ENCODE measurements at places on chromosomes 16 and 17.

GRCh38 chr17:71942626-71943025, 178.2 kb upstream of the SOX9 start:
- H3K4me1 ChIP-seq, result peaks cover 4% of the 10 kb centered on the region
- no peaks in the 10 kb centered on the region for H3K27me3 ChIP-seq
- H3K36me3 ChIP-seq, result no peaks in the 10 kb centered on the region
- no peak overlapping the region for H3K4me3 ChIP-seq
- H3K27ac ChIP-seq, result no peak overlapping the region
- DNase-seq, result no peak

GRCh38 chr17:5913032-5913531, 157.1 kb upstream of the WSCD1 start:
- H3K36me3 ChIP-seq, result no peaks in the 10 kb centered on the region
- no peaks in the 10 kb centered on the region for H3K27me3 ChIP-seq
- H3K27ac ChIP-seq, result no peak overlapping the region
- H3K4me1 ChIP-seq, result no peaks in the 10 kb centered on the region
- no peak for DNase-seq

GRCh38 chr17:41496803-41497484, 7.2 kb upstream of the KRT36 start:
- H3K27me3 ChIP-seq, result no peaks in the 10 kb centered on the region
- no peaks in the 10 kb centered on the region for H3K36me3 ChIP-seq
- no peaks in the 10 kb centered on the region for H3K4me1 ChIP-seq
- peak; percentile 59 for DNase-seq
- H3K27ac ChIP-seq, result no peak overlapping the region
- H3K4me3 ChIP-seq, result no peak overlapping the region

DNA sequence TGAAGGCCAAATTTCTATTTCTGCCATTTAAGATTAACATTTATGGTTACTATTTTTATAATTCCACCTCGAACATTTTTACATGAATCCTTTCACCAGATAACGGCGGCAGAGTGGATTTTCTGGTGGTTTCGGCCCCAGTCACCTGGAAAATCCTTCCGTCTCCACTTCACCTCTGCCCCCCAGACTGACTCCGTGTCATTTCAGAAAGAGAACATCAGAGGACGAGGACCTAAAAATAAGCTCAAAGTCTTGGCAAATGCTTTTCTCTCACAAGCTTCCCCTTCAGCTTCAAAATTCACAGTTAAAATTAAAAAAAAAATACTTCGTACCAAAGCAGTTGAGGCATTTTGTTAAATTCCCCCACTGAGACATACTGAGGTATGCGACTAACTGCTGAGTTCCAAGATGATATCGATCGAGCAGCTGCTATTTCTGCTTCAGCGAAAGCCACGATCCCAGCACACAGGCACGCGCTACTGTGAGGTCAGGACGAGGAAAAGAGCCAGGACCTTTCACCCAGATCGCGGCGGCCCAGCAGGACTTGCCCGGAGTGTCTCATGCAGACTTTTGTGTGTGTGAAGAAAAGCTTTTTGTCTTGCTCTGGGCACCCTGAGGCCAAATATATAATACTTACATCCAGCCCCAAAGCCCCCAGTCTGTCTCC, 36.8 kb downstream of the ASPA start:
- H3K27me3 ChIP-seq, result no peaks in the 10 kb centered on the region
- H3K4me3 ChIP-seq, result no peak overlapping the region
- H3K4me1 ChIP-seq, result no peaks in the 10 kb centered on the region
- no peak for DNase-seq

GRCh38 chr17:50850640-50851039, 15.3 kb downstream of the WFIKKN2 start:
- no peaks in the 10 kb centered on the region for H3K4me1 ChIP-seq
- H3K27me3 ChIP-seq, result no peaks in the 10 kb centered on the region
- DNase-seq, result no peak
- no peak overlapping the region for H3K4me3 ChIP-seq

DNA sequence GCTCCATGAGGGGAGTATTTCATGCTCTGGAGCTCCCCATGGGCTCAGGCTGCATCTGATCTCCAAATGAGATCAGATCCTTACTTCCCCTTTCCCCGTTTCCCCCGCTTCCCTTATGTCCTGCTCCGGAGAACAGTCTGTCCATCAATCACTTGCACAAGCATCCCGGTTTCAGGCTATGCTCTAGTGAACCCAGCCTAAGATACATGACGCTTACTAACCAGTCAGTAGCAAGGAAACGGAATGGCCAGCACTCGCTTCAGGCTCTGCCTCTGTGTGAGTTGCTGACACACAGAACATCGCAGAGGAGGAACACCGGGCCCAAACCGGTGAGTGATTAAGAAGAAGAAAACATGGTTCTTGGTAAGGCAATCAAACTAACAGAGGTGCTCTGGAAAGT, 9.4 kb upstream of the ATP5MC1 start:
- H3K4me1 ChIP-seq, result no peaks in the 10 kb centered on the region
- no peaks in the 10 kb centered on the region for H3K36me3 ChIP-seq
- H3K27me3 ChIP-seq, result no peaks in the 10 kb centered on the region
- no peak overlapping the region for H3K27ac ChIP-seq
- H3K4me3 ChIP-seq, result no peak overlapping the region

DNA sequence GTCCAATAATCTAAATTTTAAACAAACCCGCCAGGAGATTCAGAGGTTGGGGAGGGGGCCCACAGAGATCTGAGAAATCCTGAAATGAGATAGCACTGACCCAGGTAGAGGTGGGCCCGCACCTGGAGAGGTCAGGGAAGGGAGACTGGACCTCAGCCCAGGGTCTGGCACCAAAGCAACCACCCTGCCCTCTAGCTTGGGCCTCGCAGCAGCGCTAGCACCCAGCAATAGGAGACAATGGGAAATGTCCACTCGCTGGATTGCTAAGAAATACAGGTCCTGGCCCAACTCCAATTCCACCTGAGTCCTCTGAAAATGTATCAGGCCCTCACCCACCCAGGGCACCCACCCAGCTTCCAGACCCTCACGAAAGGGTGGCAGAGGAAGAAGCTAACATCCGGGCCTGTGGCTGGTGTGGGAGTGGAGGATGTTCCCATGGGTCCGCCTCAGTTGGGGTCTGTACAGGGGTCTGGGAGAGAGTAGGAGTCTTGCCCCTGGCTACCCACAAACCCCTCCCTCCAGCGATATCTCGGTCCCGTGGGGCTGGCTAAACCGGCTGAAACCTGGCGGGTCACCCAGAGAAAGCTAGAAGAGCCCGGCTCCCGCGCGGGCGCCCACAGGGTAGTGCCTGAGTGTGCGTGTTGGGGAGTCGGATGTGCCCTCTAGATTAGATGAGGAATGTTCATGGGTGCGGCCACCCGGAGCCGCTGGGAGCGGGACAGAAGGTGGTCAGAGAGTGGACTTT, 1.1 kb downstream of the PLLP start:
- no peaks in the 10 kb centered on the region for H3K4me1 ChIP-seq
- H3K27me3 ChIP-seq, result no peaks in the 10 kb centered on the region
- H3K27ac ChIP-seq, result no peak overlapping the region
- no peaks in the 10 kb centered on the region for H3K36me3 ChIP-seq

DNA sequence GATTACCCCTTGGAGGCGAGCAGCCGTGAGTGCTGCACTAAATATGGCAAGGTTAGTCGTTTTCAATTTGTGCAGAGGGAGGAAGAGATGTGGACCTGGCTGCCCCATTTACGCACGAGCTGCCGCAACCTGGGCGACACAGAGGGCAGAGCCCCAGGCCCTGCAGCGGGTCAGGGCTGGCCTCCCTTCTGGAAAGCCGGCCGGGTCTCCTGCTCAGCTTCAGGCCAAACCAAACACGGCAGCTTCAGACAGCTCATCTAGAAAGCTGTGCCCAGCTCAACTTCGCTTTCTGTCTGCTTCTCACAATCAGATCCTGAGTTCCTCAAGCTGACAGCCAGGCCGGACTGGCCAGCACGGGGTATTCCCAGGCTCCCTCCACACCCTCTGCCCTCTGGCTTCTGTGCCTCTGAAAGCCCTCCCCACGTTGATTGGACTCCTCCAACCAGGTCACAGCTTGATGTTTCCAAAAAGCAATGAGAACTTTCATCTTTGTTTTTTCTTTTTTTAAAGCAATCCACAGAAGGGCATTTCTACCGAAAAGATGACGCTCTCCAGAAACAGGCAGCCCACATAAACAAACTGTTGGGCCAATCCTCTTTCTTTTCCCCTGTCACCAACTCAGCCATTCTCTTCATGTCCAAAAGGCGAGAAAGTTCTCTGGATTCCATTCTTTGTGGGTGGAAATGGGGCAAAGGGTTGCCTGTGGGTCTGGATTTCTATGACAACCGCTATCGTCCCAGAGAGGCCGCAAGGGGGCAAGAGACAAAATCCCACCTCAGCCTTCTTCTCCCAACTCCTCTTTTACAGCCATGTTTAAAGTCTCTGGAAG, 189.0 kb downstream of the ZFHX3 start:
- no peak for DNase-seq
- H3K4me3 ChIP-seq, result no peak overlapping the region
- peak overlapping the region; percentile 73 for H3K27ac ChIP-seq
- no peaks in the 10 kb centered on the region for H3K27me3 ChIP-seq
- peaks cover 9% of the 10 kb centered on the region for H3K4me1 ChIP-seq
- H3K36me3 ChIP-seq, result no peaks in the 10 kb centered on the region

- no peak overlapping the region for H3K4me3 ChIP-seq
- no peaks in the 10 kb centered on the region for H3K36me3 ChIP-seq
- H3K4me1 ChIP-seq, result no peaks in the 10 kb centered on the region
- H3K27ac ChIP-seq, result no peak overlapping the region
These were observed 410.0 kb upstream of the HSBP1 start for GRCh38 chr16:83397601-83398291.

DNA sequence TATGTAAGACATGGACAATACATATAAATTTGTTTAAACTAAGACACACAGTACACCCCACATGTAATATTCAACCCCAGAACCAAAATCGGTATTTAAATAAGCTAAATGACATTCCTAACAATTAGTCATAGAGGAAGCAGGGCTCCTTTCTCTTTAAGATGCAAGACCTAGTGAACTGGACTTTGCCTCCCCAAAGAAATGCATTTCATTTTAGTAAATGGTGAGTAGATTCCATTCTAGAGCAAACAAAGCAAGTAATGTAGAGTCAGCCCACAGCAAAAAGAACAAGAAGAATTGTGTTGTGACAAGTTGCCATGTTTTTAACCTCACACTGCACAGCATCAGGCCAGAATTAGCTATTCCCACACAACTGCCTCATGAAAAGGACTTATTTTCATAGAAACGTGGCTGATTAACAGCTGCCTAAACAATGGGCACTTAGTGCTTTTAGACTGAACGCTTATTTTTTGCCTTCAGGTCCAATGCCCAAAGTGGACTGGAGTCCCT, 14.4 kb downstream of the DNAJC7 start:
- H3K4me1 ChIP-seq, result no peaks in the 10 kb centered on the region
- no peak overlapping the region for H3K27ac ChIP-seq
- no peak for DNase-seq
- no peak overlapping the region for H3K4me3 ChIP-seq

DNA sequence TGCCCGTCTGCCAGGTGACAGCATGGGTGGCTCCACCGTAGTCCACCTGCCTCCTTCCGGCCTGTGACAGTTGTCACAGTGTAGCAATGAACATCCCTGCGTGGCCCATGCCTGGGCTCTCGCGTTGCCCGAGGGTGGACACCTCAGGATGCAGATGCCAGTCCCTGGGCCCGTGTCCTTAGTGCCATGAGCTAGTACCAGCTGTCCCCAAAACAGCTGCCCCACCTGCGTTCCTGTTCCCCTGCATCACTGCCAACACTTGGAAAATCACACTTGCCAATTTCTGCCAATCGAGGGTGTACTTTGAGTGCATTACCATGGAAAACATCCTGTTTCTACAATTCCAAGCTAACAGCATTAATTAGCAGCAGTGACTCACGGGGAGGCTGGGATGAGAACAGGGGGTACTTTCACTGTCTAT, 9.0 kb upstream of the C16orf95 start:
- H3K27ac ChIP-seq, result no peak overlapping the region
- H3K4me1 ChIP-seq, result no peaks in the 10 kb centered on the region
- no peak overlapping the region for H3K4me3 ChIP-seq

DNA sequence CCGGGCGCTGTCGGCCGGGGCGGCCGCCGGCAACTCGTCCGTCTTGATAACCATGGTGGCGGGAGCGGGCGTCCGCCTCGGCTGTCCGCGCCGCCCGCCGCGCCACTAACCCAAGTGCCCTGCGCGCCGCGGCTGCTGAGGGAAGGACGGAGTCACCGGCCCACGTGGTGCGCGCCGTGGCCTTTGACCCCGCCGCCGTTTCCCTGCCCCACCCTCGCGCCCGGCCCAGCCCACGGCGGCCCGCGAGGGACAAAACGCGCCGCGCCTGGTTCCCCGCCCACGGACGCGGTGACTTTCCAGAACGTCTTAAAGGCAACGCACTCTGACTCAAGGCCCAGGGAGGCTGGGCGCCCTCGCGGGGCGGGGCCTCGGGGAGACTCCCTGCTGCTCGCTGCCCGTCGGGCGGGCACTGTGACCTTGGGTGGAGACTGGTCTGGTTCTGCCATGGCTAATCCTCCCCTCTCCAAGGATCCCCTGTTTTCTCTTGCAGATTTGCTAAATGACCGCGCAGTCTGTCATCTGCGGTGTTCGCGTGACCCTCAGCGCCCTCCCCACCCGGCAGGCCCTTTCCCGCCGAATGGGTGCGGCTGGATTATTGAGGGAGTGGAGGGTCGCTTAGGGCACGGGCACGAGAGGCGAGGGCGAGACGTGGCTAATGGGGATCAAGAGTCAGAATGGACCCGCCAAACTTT, at the start of gene CLUH:
TSS of gene CLUH (minus strand) at position 157 of the 692 bp plus-strand sequence. CDS start at position 54, 103 bp downstream.
- no peaks in the 10 kb centered on the region for H3K36me3 ChIP-seq
- no peaks in the 10 kb centered on the region for H3K27me3 ChIP-seq
- H3K27ac ChIP-seq, result peak within 1 kb of the TSS; percentile 77
- peak within 1 kb of the TSS; percentile 71 for H3K4me3 ChIP-seq
- DNase-seq, result peak; percentile 92
- peaks cover 24% of the 10 kb centered on the region for H3K4me1 ChIP-seq

GRCh38 chr17:55962951-55963401, 190.3 kb upstream of the ANKFN1 start:
- DNase-seq, result no peak
- H3K4me3 ChIP-seq, result no peak overlapping the region

GRCh38 chr16:28923231-28923587, 1.8 kb downstream of the RABEP2 start:
- H3K4me1 ChIP-seq, result no peaks in the 10 kb centered on the region
- DNase-seq, result no peak

DNA sequence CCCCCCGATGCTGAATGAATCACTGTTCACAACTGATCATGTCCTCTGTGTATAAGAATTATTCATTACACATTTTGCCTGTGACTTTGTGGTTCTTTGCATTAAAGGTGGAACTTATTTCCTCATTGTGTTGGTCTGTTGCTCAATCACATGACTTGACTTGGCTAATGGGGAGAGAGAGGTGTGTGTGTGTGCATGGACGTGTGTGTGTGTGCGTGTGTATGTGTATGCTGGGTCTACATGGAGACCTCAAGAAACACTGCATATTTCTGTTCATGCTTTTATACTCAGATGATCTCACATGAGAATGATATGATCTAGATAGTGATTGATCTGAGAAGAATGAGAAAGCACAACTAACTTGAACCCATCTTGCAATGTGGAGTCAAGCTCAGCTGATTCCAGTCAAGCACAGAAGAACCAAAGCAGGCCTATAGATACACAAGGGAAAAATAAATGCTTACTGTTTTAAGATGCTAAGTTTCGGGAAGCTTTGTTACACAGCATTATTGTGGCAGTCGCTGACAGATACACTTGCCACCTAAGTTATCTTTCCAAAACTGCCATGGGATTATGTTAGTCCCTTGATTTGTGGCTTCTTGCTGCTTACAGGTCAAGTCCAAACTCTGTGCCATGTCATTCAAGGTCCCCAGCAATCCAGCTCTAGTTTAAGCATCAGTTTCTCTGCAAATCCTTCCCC, 167.9 kb upstream of the ZFHX3 start:
- H3K27ac ChIP-seq, result no peak overlapping the region
- H3K4me3 ChIP-seq, result no peak overlapping the region
- H3K36me3 ChIP-seq, result no peaks in the 10 kb centered on the region
- no peak for DNase-seq
- H3K4me1 ChIP-seq, result no peaks in the 10 kb centered on the region

GRCh38 chr17:17890773-17891759, 54.3 kb upstream of the SREBF1 start:
- no peak overlapping the region for H3K27ac ChIP-seq
- H3K27me3 ChIP-seq, result no peaks in the 10 kb centered on the region
- DNase-seq, result no peak
- H3K4me1 ChIP-seq, result peaks cover 4% of the 10 kb centered on the region
